ENCODE measurements at places on chromosomes 13 and 19. TPM values are rescaled to one million over a fixed set of nuclear protein-coding genes. Genes with fewer than 3 reads are reported as not detected.

- H3K4me3 ChIP-seq = no peak overlapping the region
- H3K4me1 ChIP-seq = no peaks in the 10 kb centered on the region
- H3K27me3 ChIP-seq = no peaks in the 10 kb centered on the region
- no peaks in the 10 kb centered on the region for H3K36me3 ChIP-seq
- no peak for DNase-seq
- H3K27ac ChIP-seq = no peak overlapping the region
Measured at GRCh38 chr13:44833139-44833538, 156.1 kb downstream of the NUFIP1 start.

DNA sequence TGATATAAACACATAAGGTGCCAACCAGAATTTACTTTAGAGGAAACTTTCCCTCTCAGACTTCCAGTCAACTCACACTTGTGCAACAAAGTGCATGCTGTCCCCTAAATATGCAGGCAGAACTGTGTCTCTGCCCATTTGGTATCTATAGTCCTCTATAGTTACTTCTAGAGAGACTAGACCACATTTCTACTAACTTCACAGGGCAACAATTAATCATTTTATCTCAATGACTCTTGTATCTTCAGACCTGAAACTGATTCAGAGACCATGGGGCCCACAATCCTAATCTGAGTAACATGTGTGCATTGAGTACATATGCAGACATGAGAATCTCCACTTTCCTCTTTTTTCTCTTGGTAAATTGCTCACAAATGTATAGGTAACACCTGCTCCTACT is 158.1 kb downstream of the ZNF486 start:
- no peak overlapping the region for H3K4me3 ChIP-seq
- no peaks in the 10 kb centered on the region for H3K27me3 ChIP-seq
- H3K27ac ChIP-seq = no peak overlapping the region
- H3K36me3 ChIP-seq = no peaks in the 10 kb centered on the region
- no peak for DNase-seq

DNA sequence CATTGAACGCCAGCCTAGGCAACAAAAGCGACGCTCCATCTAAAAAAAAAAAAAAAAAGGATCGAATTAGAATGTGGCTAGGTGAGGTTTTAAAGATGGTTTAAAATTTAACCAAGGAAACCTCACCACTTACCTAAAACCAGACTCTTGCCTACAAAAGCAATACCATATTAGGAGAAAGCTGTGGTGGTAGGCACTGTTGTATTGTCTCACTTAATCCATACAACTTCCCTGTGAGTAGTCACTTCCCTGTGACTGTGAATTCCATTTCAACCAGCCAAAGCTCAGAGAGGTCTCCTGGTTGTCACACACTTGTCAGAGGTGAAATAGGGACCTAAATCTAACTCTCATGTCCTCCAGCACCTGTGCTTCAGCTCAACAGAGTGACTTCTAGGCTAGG is 15.4 kb downstream of the SHISA2 start:
- H3K4me3 ChIP-seq = no peak overlapping the region
- no peaks in the 10 kb centered on the region for H3K36me3 ChIP-seq
- H3K27ac ChIP-seq = no peak overlapping the region
- no peaks in the 10 kb centered on the region for H3K27me3 ChIP-seq
- DNase-seq = no peak

- no peak for DNase-seq
- H3K27ac ChIP-seq = peak overlapping the region; percentile 100
- H3K27me3 ChIP-seq = no peaks in the 10 kb centered on the region
Measured at GRCh38 chr19:13069415-13070359, 33.0 kb downstream of the LYL1 start.

GRCh38 chr13:24748061-24748400 is 15.9 kb upstream of the RNF17 start:
- peaks cover 24% of the 10 kb centered on the region for H3K4me1 ChIP-seq
- no peaks in the 10 kb centered on the region for H3K36me3 ChIP-seq
- no peak for DNase-seq
- H3K27me3 ChIP-seq = no peaks in the 10 kb centered on the region
- no peak overlapping the region for H3K27ac ChIP-seq

DNA sequence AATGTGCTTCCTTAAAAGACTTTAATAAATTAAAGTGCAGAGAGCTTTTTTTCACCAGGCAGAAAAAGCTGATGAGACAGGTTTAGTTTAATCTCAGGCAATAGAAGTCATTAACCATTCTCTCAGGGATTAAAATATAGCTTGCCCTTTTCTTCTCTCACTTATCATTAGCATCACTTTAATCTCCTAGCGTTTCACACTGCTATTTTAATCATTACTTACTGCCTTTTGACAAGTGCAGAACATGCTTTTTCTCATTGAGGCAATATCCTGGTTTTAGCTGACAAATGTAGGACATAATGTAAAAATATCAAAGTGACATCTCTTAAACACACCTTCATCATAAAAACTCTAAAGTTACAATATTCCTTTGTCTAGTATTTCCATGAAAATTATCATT is 94.6 kb downstream of the DACH1 start:
- H3K4me3 ChIP-seq = no peak overlapping the region
- no peaks in the 10 kb centered on the region for H3K36me3 ChIP-seq

DNA sequence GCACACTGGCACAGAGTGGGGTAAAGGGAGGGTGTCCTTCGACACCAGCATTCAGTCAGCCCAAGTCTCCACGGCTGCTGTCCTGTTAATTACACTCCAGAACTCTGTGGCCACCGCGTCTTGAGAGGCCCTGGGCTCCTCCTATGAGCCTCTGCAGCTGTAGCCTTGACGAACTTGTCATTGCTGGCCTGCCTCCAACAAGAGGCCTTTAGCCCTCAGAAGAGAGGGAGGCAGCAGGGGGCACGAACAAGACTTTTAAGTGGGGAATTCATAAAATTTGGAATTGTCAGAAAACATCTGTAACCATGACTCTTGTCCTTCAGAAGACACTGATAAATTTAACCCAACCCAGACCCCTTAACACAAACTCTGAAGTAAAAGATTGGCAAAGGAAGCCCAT is 241.9 kb downstream of the UQCRFS1 start:
- H3K36me3 ChIP-seq = no peaks in the 10 kb centered on the region
- no peak for DNase-seq
- H3K27ac ChIP-seq = no peak overlapping the region
- H3K27me3 ChIP-seq = no peaks in the 10 kb centered on the region
- no peaks in the 10 kb centered on the region for H3K4me1 ChIP-seq

DNA sequence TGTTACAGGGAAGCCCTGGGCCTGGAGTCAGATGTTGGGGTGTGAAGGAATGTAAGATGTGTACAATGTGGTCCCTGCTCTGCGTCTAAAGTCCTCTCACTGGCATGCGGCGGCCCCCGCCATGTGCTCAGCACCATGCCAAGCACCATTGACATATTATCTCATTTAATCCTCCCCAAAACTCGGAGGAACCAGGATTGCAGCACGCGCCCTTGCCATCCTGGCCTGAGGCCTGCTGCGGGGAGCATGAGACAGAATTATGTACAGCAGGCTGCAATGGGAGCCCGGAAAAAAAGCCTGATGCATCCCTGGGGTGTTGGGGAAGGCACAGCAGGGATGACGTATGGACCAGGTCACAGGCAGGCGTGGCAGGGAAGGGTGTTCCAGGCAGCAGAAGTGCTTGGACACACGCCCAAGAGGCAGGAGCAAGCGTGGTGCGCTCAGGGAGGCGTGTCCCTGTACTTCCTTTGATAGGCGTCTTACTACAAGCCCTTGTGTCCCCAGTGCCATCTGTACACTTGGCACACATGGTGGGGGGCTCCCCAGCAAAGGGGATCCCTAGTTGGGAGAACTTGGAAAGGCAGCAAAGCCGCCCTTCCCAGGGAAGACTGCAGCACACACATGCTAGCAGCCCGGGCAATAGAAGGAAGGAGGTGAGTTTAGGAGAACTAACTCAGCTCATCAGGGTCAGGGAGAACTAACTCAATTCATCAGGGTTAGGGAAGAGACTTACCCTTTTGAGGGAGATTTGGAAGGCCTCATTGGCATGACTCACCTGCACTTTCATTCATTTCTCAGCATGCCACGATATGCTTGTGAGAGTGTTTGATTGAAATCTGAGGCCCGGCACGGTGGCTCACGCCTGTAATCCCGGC is 3.4 kb downstream of the EVI5L start:
- H3K4me3 ChIP-seq = no peak overlapping the region
- H3K27ac ChIP-seq = no peak overlapping the region
- peaks cover 22% of the 10 kb centered on the region for H3K4me1 ChIP-seq
- DNase-seq = no peak
- H3K36me3 ChIP-seq = no peaks in the 10 kb centered on the region

DNA sequence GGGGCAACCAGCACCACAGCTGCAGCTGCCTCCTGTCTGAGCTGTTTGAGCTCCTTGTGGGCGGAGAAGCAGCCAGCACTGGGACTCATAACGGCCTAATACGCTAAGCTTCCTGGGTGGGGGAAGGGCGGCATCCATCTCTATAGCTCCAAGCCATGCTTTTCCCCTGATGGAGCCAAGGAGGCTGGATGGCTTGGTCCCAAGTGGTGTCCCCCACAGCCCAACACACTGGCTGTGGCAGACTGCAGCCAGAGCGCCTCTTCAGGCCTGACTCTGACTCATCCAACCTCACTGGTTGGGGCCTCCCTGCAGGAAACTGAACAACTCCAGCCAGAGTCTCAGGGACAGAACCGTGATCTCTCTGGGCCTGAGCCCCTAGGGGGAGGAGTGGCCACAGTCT is 537.3 kb downstream of the SUCLA2 start:
- DNase-seq = no peak
- H3K27me3 ChIP-seq = no peaks in the 10 kb centered on the region
- H3K4me3 ChIP-seq = no peak overlapping the region

DNA sequence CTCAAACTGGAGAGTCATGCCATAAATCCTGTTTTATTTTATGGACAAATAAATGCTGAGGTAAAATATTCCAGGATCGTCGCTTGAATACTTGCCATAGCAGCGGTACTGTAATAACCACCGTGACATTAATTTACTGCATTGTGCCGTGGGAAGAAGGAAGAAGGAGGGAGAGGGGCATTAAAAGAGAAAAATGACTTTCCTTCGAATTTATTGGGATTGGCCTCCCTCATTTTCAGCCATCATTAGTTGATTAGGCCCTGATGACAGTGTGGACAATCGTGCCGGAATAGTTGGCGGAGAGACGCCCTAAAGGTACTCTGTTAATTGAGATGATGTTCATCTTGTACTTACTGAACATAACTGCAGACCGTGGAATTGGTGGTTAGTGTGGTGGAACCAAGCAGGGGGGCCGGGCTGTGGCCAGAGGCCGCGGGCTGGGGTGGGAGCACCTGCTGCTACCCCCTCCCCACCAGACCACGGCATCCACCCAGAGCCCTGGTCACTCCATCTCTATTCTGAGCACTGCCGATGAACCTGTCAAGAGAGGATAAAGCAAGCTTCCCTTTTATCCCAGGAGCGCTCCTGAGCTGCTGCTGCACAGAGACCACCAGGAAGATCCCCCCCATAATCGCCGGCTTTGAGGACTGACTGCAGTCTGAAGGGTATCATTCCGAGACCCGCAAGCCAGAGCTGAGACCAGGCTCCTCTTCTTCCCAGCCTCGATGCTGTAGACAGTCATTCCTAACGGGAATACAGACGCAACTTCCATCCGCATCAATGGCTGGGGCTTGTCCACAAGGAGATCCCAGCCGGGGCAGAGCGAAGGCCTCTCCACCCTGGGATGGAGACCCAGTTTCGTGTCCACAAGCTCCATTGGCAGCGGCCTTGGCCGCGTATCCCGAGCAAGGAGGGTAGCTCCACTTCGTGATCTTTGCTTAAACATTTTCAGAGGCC is 168.3 kb upstream of the TSHZ3 start:
- H3K27ac ChIP-seq = no peak overlapping the region
- H3K4me3 ChIP-seq = no peak overlapping the region
- DNase-seq = no peak
- H3K4me1 ChIP-seq = no peaks in the 10 kb centered on the region

DNA sequence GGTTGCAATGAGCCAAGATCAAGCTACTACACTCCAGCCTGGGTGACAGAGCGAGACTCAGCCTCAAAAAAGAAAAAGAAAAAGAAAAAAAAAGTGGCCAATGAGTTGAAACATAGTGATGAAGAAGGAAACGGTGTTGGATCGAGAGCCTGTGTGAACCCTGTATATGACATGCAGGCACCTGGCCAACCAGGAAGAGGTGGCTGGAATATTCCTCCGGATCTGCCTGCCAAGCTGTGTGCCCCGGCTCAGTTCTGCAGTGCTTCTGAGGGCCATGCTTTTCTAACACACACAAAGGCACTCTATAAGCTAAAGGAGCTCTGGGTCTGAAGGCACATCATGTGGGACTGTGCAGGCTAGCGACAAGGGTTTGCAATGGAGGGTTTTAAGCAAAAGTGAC is 3.7 kb upstream of the ZNF444 start:
- peaks cover 11% of the 10 kb centered on the region for H3K4me1 ChIP-seq
- DNase-seq = no peak
- no peaks in the 10 kb centered on the region for H3K36me3 ChIP-seq
- H3K27ac ChIP-seq = no peak overlapping the region
- no peaks in the 10 kb centered on the region for H3K27me3 ChIP-seq
- H3K4me3 ChIP-seq = no peak overlapping the region

DNA sequence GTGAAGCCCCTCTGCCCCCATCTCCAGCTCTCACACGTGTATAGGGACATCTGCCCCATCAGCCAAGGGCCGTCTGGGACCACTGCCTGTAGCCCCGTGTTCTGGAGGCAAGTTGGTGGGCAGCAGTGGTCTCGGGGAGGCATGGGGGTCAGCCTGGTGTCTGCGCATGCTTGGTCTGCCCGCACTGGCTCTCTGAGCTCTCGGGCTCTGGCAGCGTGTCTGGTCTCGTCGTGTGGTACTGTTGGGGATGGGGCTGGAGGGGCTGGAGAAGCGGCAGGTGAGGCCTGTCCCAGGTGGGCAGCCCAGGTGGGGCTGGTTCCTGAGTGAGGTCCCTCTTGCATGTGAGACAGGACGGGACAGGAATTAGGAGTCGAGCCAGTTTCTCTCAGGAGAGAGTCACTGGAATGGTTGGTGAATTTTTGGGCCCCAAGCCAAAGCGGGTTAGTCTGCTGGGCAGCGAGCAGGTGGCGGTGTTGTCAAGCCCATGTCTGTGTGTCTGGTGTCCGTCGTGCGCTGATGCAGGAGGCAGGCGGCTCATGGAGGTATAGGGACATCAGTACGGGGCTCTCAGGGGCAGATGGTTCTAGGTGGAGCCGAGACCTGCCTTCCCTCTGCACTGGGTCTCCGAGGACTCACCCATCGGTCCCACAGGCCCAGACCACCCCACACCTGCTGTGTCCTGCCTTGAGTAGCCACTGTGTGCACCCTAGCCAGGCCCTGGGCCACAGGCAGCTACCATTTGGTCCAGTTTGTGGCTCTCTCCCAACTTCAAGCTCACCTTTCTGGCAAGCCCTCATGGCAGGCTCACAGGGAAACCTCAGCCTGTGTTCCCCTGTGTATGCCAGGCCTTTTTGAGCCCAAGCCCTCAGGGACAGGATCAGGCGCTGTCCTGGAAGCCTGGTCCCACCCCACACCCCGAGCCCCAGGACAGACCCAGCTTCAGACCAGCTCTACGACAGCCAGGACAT is 18.2 kb downstream of the COMP start:
- H3K4me3 ChIP-seq = no peak overlapping the region
- no peaks in the 10 kb centered on the region for H3K27me3 ChIP-seq
- H3K27ac ChIP-seq = no peak overlapping the region
- no peaks in the 10 kb centered on the region for H3K36me3 ChIP-seq
- H3K4me1 ChIP-seq = no peaks in the 10 kb centered on the region

- H3K36me3 ChIP-seq = no peaks in the 10 kb centered on the region
- H3K27me3 ChIP-seq = no peaks in the 10 kb centered on the region
- no peaks in the 10 kb centered on the region for H3K4me1 ChIP-seq
- H3K27ac ChIP-seq = no peak overlapping the region
Measured at GRCh38 chr19:29260477-29261317, 47.7 kb upstream of the UQCRFS1 start.

The SYNE4 gene
- total RNA-seq = 0.92 TPM

The C19orf18 gene
- not detected for total RNA-seq

The CCL25 gene
- not detected for total RNA-seq

The ZNF28 gene
- 11.9 TPM for total RNA-seq

The NLRP9 gene
- total RNA-seq = not detected

The AKAP11 gene
- total RNA-seq = 28.7 TPM

The LRFN3 gene
- total RNA-seq = 26.7 TPM

The MRPL54 gene
- total RNA-seq = 56.9 TPM
